Esophagus mucosa (tissue), 1 donor: ENCODE measurements at places on chromosomes 5 and 9.
A peak's percentile ranks its signal among the peaks of the same experiment; 100 is the strongest.

DNA sequence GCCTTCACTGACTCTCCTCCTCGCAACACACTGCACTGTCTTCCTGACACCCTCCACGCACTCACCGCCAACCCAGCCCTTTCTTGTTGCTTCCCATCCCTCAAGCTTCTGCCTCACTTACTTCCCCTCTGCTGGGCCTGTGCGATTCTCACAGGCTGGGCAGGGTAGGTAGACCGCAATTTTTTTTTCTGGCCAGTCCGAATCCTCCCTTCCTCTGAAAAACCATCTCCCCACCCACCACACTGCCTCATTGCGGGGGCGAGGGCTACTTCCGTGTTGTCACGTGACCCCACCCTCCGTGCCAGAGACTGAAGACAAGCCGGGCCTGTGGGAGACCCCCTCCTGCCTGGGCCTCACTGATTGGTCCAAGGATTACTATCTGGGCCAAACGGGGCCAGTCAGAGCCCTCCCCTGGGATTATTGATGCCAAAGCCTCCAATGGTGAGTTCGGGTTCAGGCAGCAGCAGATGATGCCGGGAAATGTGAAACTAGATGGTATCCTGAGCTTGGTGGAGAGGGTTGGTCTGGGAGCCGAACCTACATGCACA, 73.1 kb downstream of the STK10 start:
- ATAC-seq: peak; percentile 24

- ATAC-seq: no peak
Measured at GRCh38 chr5:146475190-146475780, 28.2 kb downstream of the TCERG1 start.

DNA sequence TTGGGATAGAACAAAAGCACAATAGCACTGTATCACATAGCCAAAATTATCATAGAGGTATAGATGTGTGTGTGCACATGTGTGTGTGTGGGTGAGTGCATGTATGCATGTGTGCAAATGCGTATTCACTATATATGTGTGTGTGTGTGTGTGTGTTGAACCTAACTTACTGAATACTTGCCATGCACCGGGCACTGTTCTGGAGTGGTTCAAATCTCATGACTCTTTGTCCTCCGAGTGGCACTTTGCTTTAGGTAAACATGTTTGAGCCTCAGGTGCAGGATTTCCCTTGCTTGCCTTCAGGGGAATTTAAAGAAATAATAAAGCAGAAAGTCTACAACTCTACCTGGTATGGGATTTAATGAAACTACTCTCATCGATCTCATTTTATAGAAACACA, 183.5 kb upstream of the GDNF start:
- ATAC-seq: no peak

DNA sequence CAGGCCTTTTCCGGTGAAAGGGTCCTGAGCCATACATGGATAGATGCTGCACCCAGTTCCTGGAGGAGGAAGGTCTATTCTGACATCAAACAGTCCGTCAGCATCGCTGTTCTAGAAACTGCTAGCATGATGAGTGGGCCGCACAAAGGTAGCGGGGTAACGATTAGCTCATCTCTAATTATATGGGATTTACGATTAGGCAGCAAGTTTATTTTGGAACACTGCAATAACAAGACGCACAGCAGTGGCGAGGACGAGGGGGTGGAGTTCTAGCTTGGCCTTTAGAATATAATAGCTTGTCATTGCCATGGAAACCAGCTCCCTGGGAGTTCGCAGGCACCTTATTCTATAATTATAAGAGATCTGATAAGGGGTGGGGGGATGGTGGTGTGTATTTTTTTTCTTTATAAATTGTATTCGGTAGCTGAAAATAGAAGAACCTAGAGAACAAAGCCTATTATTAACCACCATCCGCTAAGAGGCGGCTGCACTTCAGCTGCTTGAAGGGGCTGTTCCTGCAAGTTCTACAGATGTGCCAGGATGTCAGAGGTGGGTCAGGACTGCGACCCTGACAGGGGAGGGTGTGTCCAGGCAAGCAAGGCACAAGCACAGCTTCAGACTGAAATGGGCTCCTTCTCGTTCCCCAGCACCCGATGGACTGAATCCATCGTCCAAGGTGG, 311.0 kb downstream of the AGTPBP1 start:
- no peak for ATAC-seq
